ENCODE measurements at places on chromosomes 4 and X.

GRCh38 chr4:79476196-79476595 is 68.2 kb upstream of the GK2 start:
- no peak for DNase-seq

DNA sequence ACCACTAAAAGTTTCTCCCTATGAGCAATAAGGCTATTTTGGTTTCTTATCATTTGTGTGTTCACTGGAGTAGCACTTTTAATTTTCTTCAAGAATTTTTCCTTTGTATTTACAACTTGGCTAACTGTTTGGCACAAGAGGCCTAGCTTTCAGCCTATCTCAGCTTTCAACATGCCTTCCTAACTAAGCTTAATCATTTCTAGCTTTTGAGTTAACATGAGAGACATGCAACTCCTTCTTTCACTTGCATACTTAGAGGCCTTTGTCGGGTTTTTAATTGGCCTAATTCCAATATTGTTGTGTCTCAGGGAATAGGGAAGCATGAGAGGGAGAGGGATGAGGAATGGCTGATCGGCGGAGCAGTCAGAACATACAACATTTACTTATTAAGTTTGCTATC is 349.8 kb downstream of the OPHN1 start:
- DNase-seq, result no peak

DNA sequence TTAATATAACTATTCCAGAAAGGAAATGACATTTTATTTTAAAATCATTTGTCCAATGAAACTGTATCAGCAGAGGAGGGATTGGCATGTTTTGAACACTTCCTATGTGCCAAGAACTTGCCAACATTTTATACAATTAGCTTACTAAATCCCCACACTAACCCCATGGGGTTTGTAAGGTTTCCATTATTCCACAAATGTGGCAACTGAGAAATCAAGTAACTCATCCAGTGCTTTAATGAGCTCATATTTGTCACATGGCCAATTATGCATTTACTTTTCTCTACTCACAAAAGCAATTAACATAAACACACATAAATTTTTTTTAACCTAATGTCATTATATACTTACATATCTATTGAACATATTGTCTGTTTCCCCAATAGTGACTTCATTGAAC is 37.3 kb downstream of the MANBA start:
- no peak for DNase-seq

DNA sequence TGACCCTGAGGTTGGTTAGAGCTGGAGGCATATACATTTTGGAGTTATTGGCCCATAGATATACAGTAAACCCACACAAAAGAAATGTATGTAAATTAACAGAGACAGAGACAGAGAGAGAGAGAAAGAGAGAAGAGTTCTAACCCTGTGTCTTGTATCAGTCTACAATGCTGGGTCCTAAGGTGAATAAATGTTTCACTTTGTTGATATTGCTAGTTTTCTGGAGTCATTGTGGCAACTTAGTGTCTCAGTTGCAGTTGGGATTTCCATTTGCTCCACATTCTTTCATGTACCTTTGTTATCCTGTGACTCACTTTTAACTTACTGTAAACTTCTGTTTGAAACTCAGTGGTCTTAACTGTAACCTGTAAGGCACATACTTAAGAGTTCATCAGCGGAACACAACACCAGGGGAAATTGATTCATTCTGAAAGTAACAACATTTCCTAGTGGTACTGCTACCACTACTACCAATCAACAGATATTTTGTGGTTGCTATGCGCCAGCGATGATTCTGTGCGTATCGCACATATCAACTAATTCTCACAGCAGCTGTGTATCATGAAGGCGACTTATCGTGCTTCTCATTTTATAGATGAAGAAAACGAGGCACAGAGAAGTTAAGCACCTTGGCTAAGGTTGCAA is 38.5 kb upstream of the ETDA start:
- DNase-seq, result no peak

DNA sequence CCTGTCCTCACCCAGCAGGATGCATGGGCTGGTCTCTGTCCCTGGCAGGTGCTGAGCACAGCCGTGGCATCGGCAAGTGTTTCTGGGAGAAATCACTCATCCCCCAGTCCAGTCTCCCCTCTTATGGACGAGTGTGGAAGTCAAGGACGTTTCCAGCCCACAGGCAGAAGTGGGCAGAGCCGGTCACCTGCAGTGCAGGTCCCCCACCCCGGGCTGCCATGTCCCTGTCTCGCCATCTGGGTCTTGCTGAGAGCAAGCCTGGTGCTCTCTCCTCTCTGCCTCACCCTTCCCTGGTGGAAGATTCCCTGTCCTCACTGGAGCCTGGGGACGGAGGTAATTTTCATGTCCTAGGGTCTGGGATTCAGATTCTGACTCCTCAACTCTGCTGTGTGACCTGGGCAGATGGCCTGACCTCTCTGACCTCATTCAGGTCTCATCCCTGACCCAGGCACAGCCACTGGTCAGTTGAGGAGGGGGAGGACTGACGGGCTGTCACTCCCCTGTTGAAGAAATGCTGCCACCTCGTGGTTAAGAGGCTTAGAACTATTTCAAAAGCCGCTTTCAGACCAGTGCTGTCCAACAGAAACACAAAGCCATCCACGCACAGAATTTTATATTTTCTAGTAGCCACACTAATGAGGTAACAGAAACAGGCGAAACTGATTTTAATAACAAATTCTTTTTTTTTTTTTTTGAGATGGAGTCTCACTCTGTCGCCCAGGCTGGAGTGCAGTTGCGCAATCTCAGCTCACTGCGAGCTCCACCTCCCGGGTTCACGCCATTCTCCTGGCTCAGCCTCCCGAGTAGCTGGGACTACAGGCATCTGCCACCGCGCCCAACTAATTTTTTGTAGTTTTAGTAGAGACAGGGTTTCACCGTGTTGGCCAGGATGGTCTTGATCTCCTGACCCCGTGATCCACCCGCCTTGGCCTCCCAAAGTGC is 1.8 kb downstream of the CPZ start:
- DNase-seq, result no peak

GRCh38 chr4:119206178-119206577 is 6.3 kb upstream of the USP53 start:
- DNase-seq, result no peak

GRCh38 chr4:2576290-2576689 is 39.8 kb downstream of the FAM193A start:
- DNase-seq, result no peak

GRCh38 chrX:38618180-38618579 is 56.8 kb downstream of the TSPAN7 start:
- DNase-seq, result no peak

DNA sequence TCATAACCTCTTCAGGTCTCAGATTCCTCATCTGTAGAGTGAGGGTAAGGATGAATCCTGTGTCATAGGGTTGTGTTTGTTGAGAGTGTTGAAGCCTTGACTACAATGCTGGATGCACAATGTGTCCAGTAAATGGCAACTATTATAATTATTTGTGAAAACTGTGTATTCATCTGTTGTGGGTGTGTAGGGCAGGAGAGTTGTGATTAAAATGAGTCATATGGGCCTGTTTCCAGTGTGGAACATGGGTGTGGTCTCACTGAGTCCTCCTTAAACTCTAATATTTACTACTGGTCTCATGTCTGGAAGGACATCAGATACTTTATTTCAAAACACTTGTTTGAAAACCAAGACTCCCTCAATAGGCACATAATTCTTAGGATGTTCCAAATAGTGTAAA is 208.5 kb upstream of the CASK start:
- DNase-seq, result no peak

All from CD4-positive, alpha-beta T cell treated with Interferon alpha-2 for 1 hour (primary cell).